Lung (tissue), 17 donors: ENCODE measurements at places on chromosomes 13 and 19. TPM values are rescaled to one million over a fixed set of nuclear protein-coding genes. Genes with fewer than 3 reads are reported as not detected.

NLRP11 gene
- total RNA-seq, result not detected

CACNG7 gene
- total RNA-seq, result not detected

DNA sequence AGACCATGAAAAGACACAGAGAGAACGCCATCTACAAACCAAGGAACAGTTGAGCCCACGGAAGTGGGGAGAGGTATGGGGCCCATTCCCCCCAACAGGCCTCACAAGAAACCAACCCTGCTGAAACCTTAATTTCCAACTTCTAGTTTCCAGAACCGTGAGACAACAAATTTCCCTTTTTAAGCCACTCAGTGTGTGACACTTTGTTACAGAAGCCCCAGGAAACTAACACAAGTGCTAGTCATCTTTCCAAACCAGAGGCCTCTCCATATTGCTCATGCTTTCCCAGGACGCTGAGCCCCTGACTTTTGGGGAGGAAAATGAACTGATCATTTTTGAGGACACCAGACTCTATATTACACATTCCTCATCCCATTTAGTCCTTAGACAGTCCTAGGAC, 186.8 kb downstream of the NUFIP1 start:
- no peak overlapping the region for H3K27ac ChIP-seq
- DNase-seq, result no peak
- H3K36me3 ChIP-seq, result no peaks in the 10 kb centered on the region
- no peaks in the 10 kb centered on the region for H3K27me3 ChIP-seq

- peaks cover 8% of the 10 kb centered on the region for H3K4me1 ChIP-seq
- H3K27ac ChIP-seq, result no peak overlapping the region
- H3K27me3 ChIP-seq, result no peaks in the 10 kb centered on the region
- no peak overlapping the region for H3K4me3 ChIP-seq
- no peak for DNase-seq
- H3K36me3 ChIP-seq, result no peaks in the 10 kb centered on the region
These were observed 80.6 kb upstream of the CLDN10 start for GRCh38 chr13:95471960-95472359.

DNA sequence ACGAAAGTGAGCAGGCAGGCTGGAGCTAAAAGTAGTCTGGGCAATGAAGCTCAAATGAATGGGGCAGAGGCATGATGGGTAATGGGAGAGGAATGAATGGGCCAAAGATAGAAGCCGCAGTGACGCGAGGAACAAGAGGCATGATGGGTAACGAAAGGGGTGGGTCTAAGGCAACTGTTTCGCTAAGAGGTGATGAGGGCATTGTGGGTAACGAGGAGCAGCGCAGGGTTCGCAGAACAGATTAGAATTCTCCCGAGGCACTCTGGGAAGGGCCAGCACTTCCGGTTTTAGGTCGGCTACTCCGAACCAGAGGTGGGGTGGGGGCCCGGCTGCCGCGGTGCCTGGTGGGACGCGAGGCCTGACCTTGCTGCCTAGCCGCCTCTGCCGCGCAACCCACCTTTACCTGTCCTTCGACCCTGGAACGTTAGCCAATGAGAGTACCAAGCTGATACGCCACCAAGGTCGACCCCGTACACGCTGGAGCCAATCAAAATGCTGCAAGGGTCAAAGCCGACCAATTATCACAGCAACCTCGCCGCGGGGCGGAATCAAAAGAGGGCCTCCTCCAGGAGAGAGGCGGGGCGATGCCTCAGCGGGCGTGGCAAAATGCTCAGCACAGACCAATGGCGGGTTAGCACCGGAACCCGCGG, 563 bp upstream of the TOMM40 start:
- peaks cover 13% of the 10 kb centered on the region for H3K36me3 ChIP-seq
- H3K27me3 ChIP-seq, result no peaks in the 10 kb centered on the region
